Progenitor cell of endocrine pancreas (in vitro differentiated cells): ENCODE measurements at places on chromosomes 7 and 10.

- DNase-seq = no peak
These were observed 59.4 kb downstream of the RAB11FIP2 start for GRCh38 chr10:117987244-117987909.

DNA sequence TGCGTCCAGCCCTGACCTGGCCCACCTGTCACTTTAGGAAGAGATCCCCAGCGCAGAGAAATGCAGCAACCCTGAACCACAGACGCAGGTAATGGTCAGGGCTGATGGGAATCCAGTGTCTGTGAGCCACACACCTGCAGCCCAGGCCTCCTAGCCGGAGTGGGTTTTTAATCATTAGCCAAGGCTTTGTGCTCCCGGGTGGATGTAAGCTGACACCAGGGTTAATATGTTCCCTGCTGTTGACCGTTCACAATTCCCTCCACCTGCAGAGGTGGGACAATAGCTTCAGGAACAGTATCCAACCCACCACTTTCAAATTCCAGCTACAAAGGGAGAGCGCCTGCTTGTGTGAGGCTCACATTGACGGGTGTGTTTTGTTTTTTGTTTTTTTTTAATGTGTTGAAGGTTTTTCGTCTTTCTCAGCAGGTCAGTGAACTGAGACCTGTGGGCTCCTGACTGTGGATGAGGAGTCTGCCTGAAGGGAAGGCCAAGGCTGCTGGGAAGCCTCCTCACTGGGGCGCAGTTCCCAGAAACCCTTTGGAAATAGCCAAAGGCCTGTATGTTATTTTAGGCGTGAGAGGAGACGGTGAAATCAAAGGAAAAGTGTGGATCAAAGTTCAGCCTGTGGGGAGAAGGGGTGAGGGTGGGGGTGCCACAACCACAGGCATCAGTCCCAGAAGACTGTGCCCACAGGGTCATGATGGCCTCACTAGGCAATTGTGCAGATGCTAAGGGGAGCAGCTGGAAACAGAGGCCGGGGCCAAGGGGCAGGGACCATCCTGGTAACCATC, 111.1 kb downstream of the TNS3 start:
- DNase-seq = peak; percentile 70

GRCh38 chr10:104049504-104050250, 36.0 kb downstream of the COL17A1 start:
- no peak for DNase-seq

- no peak for DNase-seq
These were observed 164.2 kb upstream of the EEPD1 start for GRCh38 chr7:35988818-35989217.

GRCh38 chr10:124725791-124726190, 18.4 kb downstream of the FAM53B start:
- DNase-seq = no peak

- no peak for DNase-seq
These were observed 5.1 kb downstream of the SLC4A2 start for GRCh38 chr7:151064454-151064853.

DNA sequence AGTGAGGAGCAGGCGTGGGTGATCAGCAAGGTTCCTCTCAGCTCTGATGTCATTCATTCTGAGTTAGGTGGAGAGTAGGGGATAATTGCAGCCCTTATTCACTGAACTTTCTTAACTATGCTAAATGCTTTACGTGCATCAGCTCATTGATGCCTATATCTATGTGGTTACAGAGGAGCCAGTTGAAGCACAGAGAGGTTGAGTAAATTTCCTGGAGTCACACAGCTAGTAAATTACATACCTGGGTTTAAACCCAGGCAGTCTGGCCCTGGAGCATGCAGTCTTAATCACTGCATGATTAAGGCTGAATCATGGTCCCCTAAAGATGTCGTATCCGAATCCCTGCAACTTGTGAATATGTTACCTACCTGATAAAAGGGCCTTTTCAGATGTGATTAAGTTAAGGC, 99.6 kb downstream of the GRK5 start:
- DNase-seq = no peak

GRCh38 chr10:32786968-32787367, 171.1 kb downstream of the ITGB1 start:
- DNase-seq = no peak

DNA sequence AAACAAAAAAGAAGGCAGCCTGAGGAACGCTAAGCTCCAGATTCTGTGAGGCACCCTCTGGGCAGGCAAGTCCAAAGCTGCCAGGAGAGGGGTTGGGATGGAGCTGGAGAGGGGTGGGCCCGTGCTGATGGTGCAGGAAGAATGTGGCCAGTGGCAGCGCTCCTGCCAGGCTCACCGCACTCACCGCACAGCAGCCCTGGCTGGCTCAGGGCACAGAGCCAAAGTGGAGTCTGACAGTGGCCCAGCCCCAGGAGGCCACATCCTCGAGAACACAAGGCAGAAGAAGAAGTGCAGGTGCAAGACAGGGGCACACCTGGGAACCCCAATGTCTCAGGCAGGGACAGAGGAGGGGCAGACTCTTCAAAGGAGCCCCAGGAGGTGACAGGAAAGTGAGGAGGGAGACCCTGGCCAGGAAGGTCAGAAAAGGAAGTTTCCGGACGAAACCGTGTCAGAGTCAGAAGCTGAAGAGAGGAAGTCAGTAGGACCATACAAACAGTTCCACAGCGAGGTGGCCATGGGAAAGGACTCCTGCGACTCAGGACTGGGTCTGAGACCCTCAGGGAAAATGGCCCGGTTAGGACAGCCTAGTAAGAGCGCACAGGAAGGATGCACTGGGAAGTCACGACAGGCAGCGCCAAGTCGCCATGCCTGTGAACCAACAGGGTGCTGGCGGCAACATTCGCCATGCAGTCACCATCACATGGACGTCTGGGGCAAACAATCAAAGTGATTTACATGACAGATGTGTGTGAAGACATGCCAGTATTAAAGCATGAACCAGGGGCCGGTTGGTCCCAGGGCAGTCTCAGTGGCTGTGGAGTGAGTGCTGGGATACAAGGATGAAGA, 54.4 kb downstream of the COBL start:
- DNase-seq = no peak

DNA sequence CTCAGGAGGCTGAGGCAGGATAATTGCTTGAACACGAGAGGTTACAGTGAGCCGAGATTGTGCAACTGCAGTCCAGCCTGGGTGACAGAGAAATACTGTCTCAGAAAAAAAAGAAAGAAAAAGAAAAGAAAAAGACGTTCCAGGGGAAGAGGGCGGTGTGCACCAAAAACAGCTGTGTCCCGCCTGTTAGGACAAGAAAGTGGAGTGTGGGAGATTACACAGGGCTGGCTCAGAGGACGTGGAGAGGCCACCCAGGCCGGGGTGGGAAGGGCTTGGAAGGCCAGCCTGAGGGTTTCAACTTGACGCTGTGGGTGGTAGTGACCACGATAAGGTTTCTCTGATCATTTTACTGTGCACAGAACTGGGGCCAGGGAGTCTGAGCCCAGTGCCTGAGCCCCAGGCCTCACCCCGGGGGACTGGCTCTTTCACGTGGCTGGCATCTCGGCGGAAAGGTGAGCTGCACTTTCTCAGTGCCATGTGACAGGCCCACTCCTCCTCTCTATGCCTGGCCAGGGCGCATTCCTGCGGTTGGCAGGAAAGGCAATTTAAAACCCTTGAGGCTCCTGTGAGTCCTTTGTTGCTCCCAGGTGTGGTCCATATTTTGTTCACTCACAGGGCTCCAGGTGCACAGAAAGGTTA, 13.9 kb downstream of the RHBDD2 start:
- no peak for DNase-seq
